Esophagus muscularis mucosa (tissue), 4 donors: ENCODE measurements at places on chromosomes 4 and X. TPM values are rescaled to one million over a fixed set of nuclear protein-coding genes. Genes with fewer than 3 reads are reported as not detected.

DNA sequence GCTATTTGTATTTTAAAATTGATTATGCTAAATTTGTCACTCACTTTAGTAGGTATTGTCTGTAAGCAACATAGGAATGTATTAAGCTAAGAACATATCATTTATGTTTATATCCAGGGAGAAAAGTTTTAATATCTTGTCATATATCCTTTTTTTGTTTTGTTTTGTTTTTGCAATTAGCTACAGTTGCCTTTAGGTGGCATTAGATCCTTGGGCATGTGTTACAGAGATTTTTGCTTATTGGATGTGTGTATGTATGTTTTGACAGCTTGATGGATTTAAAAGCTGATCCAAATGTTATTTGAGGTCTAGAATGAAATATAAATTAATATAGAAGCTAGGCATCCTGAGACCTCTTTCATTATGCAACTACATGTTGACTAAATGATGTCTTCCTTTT lies 36.1 kb upstream of the OTUD4 start:
- H3K4me3 ChIP-seq, result no peak overlapping the region
- no peak for DNase-seq
- no peaks in the 10 kb centered on the region for H3K27me3 ChIP-seq
- no peaks in the 10 kb centered on the region for H3K36me3 ChIP-seq

- DNase-seq, result no peak
- no peaks in the 10 kb centered on the region for H3K27me3 ChIP-seq
- H3K4me3 ChIP-seq, result no peak overlapping the region
- peaks cover 3% of the 10 kb centered on the region for H3K36me3 ChIP-seq
- no peaks in the 10 kb centered on the region for H3K4me1 ChIP-seq
Observed at GRCh38 chr4:168199260-168199957, 107.1 kb downstream of the ANXA10 start.

- H3K27ac ChIP-seq, result no peak overlapping the region
- DNase-seq, result no peak
- no peaks in the 10 kb centered on the region for H3K4me1 ChIP-seq
- H3K4me3 ChIP-seq, result no peak overlapping the region
- no peaks in the 10 kb centered on the region for H3K27me3 ChIP-seq
Observed at GRCh38 chrX:21255032-21255618, 119.1 kb upstream of the CNKSR2 start.

GRCh38 chr4:151857368-151857767 lies 96.6 kb upstream of the GATB start:
- no peaks in the 10 kb centered on the region for H3K36me3 ChIP-seq
- H3K27ac ChIP-seq, result no peak overlapping the region
- H3K4me1 ChIP-seq, result no peaks in the 10 kb centered on the region
- no peak for DNase-seq
- H3K4me3 ChIP-seq, result no peak overlapping the region

DNA sequence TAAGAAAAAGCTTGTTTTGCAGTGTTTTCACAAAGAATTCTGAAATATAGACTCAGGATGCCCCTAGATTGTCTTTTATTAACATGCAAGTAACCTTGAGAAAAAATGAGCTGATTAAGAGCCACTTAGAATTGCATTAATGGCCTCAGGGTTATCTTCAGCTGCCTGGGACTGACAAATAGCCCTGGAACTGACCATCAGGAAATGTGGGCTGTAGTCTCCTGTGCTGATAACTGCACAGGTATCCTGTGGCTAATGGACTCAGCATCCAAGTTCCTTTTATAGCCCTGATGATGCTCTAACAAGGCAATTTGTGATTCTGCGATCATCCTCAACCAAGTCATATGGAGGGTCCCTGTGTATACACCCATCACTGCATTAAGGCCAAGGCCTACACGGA lies 17.0 kb downstream of the CA5B start:
- no peak for DNase-seq
- H3K4me1 ChIP-seq, result peaks cover 22% of the 10 kb centered on the region
- no peaks in the 10 kb centered on the region for H3K27me3 ChIP-seq
- no peak overlapping the region for H3K27ac ChIP-seq
- no peaks in the 10 kb centered on the region for H3K36me3 ChIP-seq

DNA sequence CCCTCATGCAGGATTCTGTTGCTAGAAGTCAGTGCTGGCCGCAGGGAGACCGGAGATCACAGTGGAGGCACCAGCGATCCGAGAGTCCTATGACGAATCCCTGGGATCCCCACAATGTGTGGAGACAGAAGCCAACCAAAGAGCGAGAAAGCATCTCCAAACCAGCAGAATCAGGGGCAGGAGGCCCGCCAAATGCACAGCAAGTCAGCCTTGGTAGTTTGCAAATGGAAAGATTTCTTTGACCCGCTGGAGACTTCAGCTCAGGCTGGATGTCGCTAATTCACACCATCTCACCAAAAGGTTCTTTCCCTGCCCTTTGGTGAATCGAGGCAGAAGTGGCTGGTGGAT lies 505 bp upstream of the PKD2 start:
- DNase-seq, result no peak
- no peaks in the 10 kb centered on the region for H3K36me3 ChIP-seq
- peak overlapping the region; percentile 94 for H3K27ac ChIP-seq
- no peaks in the 10 kb centered on the region for H3K27me3 ChIP-seq
- H3K4me3 ChIP-seq, result peak overlapping the region; percentile 96
- H3K4me1 ChIP-seq, result peaks cover 53% of the 10 kb centered on the region

GRCh38 chr4:88858752-88859151 lies 161.1 kb upstream of the NAP1L5 start:
- H3K4me1 ChIP-seq, result peaks cover 13% of the 10 kb centered on the region
- H3K4me3 ChIP-seq, result no peak overlapping the region
- H3K36me3 ChIP-seq, result no peaks in the 10 kb centered on the region
- no peaks in the 10 kb centered on the region for H3K27me3 ChIP-seq

- no peak for DNase-seq
- no peaks in the 10 kb centered on the region for H3K4me1 ChIP-seq
- H3K4me3 ChIP-seq, result no peak overlapping the region
Observed at GRCh38 chrX:65741823-65742222, 74.4 kb downstream of the MSN start.

GRCh38 chr4:71185037-71185436 lies 153.8 kb upstream of the SLC4A4 start:
- H3K27me3 ChIP-seq, result no peaks in the 10 kb centered on the region
- no peak overlapping the region for H3K27ac ChIP-seq
- H3K4me1 ChIP-seq, result peaks cover 20% of the 10 kb centered on the region
- no peaks in the 10 kb centered on the region for H3K36me3 ChIP-seq
- no peak for DNase-seq

Gene RIPPLY1
- not detected for total RNA-seq

GRCh38 chr4:70734168-70734954 lies 12.6 kb downstream of the RUFY3 start:
- no peak for DNase-seq
- H3K4me3 ChIP-seq, result peak overlapping the region; percentile 45
- H3K27me3 ChIP-seq, result no peaks in the 10 kb centered on the region
- peaks cover 9% of the 10 kb centered on the region for H3K4me1 ChIP-seq
- peak overlapping the region; percentile 68 for H3K27ac ChIP-seq

- H3K27ac ChIP-seq, result no peak overlapping the region
- H3K27me3 ChIP-seq, result no peaks in the 10 kb centered on the region
- H3K4me1 ChIP-seq, result no peaks in the 10 kb centered on the region
- no peaks in the 10 kb centered on the region for H3K36me3 ChIP-seq
- DNase-seq, result no peak
Observed at GRCh38 chrX:141396536-141396935, 154.2 kb upstream of the SPANXC start.

DNA sequence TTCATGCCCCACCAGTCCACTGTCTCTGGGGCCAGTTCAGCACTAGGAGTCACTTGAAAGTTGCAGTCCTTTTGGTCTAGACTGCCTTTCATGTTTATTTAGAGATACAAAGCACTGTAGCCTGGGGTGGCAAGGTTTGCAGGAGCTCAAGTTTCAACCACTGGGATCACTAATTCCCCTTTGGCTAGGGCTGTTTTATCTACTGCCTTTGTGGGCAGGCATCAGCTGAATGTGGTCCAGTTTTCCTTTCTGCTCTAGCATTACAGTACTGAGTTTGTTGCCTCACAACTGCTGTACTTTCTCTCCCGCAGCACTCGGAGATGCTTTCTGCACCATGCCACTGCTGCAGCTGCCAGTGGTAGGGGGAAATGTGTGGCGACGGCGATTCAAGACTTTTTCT lies 222.3 kb upstream of the HDX start:
- no peak overlapping the region for H3K27ac ChIP-seq
- no peaks in the 10 kb centered on the region for H3K4me1 ChIP-seq
- H3K36me3 ChIP-seq, result no peaks in the 10 kb centered on the region

Gene CTAG2
- total RNA-seq, result not detected

GRCh38 chr4:63787326-63787725 lies 621.9 kb downstream of the TECRL start:
- no peaks in the 10 kb centered on the region for H3K36me3 ChIP-seq
- H3K4me3 ChIP-seq, result no peak overlapping the region
- DNase-seq, result no peak
- no peaks in the 10 kb centered on the region for H3K4me1 ChIP-seq
- H3K27ac ChIP-seq, result no peak overlapping the region
- no peaks in the 10 kb centered on the region for H3K27me3 ChIP-seq

DNA sequence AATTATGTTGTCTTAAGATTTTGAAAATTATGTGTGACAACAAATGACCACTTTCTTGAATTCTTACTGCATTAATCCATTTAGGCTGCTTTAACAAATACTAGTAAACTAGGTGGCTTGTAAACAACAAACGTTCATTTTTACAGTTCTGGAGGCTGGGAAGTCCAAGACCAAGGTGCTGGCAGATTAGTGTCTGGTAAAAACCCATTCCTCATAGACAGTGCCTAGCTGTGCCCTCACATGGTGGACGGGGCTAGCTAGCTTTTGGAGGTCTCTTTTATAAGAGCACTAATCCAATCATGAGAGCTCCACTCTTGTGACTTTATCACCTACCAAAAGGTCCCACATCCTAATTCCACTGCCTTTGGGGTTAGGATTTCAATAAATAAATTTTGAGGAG lies 425.8 kb downstream of the SPRY1 start:
- DNase-seq, result no peak
- no peak overlapping the region for H3K27ac ChIP-seq
- peaks cover 12% of the 10 kb centered on the region for H3K4me1 ChIP-seq
- H3K36me3 ChIP-seq, result no peaks in the 10 kb centered on the region
- H3K27me3 ChIP-seq, result no peaks in the 10 kb centered on the region

Gene TCEAL8
- 49.7 TPM for total RNA-seq

Gene EDNRA
- total RNA-seq, result 4.6 TPM

DNA sequence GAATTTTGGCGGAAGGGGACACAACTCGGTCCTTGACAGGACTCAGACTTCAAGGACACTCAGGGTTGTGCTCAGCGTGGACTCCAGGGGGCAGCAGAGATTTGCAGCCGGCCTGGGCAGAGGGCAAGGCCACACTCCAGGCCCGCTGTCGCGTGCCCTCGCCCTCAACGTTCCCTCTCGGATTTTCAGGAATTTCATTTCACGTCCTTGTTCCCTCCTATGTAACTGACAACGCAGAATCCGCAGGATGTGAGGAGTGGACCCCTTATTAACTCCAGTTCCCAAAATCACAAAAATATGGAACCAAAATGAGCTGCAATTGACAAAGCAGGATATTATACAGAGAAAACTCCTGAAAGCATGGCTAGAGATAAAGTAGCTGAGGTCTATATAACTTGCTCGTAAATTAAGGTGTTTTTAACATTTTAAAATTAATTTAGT lies 21.0 kb upstream of the DCTD start:
- H3K4me1 ChIP-seq, result peaks cover 6% of the 10 kb centered on the region
- H3K27ac ChIP-seq, result no peak overlapping the region
- no peaks in the 10 kb centered on the region for H3K36me3 ChIP-seq
- DNase-seq, result no peak
- no peaks in the 10 kb centered on the region for H3K27me3 ChIP-seq
- H3K4me3 ChIP-seq, result no peak overlapping the region

GRCh38 chr4:42512226-42512625 lies 114.9 kb downstream of the SHISA3 start:
- no peaks in the 10 kb centered on the region for H3K36me3 ChIP-seq
- H3K27ac ChIP-seq, result no peak overlapping the region
- no peak for DNase-seq
- H3K27me3 ChIP-seq, result no peaks in the 10 kb centered on the region
- H3K4me1 ChIP-seq, result no peaks in the 10 kb centered on the region

Gene DRP2
- total RNA-seq, result 0.80 TPM

- H3K27ac ChIP-seq, result no peak overlapping the region
- no peak for DNase-seq
- peaks cover 3% of the 10 kb centered on the region for H3K27me3 ChIP-seq
Observed at GRCh38 chrX:18422886-18423285, 2.5 kb upstream of the CDKL5 start.

Gene CNGA1
- total RNA-seq, result not detected

- H3K27me3 ChIP-seq, result no peaks in the 10 kb centered on the region
- H3K4me1 ChIP-seq, result no peaks in the 10 kb centered on the region
- no peaks in the 10 kb centered on the region for H3K36me3 ChIP-seq
- DNase-seq, result no peak
Observed at GRCh38 chr4:84110040-84110439, 389.1 kb downstream of the NKX6-1 start.

GRCh38 chr4:78584863-78585547 lies 33.4 kb downstream of the ANXA3 start:
- H3K36me3 ChIP-seq, result peaks cover 41% of the 10 kb centered on the region
- no peak overlapping the region for H3K4me3 ChIP-seq
- H3K27ac ChIP-seq, result no peak overlapping the region
- peaks cover 17% of the 10 kb centered on the region for H3K4me1 ChIP-seq

GRCh38 chr4:150581056-150581605 lies 820 bp upstream of the MAB21L2 start:
- no peak for DNase-seq
- peaks cover 22% of the 10 kb centered on the region for H3K4me1 ChIP-seq
- H3K4me3 ChIP-seq, result no peak overlapping the region
- no peaks in the 10 kb centered on the region for H3K36me3 ChIP-seq
- no peak overlapping the region for H3K27ac ChIP-seq

- no peaks in the 10 kb centered on the region for H3K27me3 ChIP-seq
- H3K27ac ChIP-seq, result peak overlapping the region; percentile 53
- no peak for DNase-seq
- H3K4me3 ChIP-seq, result no peak overlapping the region
- H3K4me1 ChIP-seq, result peaks cover 37% of the 10 kb centered on the region
Observed at GRCh38 chr4:2411786-2412510, 6.5 kb downstream of the ZFYVE28 start.

Gene TLR10
- total RNA-seq, result not detected

GRCh38 chr4:148116264-148116663 lies 325.9 kb downstream of the NR3C2 start:
- no peaks in the 10 kb centered on the region for H3K27me3 ChIP-seq
- DNase-seq, result no peak
- H3K4me1 ChIP-seq, result no peaks in the 10 kb centered on the region
- H3K27ac ChIP-seq, result no peak overlapping the region

- peaks cover 26% of the 10 kb centered on the region for H3K4me1 ChIP-seq
- no peaks in the 10 kb centered on the region for H3K36me3 ChIP-seq
- H3K27ac ChIP-seq, result no peak overlapping the region
- no peak for DNase-seq
- no peaks in the 10 kb centered on the region for H3K27me3 ChIP-seq
Observed at GRCh38 chr4:80305466-80305865, 30.1 kb upstream of the CFAP299 start.

- no peaks in the 10 kb centered on the region for H3K27me3 ChIP-seq
- no peaks in the 10 kb centered on the region for H3K36me3 ChIP-seq
- no peak overlapping the region for H3K4me3 ChIP-seq
- DNase-seq, result no peak
Observed at GRCh38 chrX:37409278-37409677, 60.1 kb downstream of the PRRG1 start.

DNA sequence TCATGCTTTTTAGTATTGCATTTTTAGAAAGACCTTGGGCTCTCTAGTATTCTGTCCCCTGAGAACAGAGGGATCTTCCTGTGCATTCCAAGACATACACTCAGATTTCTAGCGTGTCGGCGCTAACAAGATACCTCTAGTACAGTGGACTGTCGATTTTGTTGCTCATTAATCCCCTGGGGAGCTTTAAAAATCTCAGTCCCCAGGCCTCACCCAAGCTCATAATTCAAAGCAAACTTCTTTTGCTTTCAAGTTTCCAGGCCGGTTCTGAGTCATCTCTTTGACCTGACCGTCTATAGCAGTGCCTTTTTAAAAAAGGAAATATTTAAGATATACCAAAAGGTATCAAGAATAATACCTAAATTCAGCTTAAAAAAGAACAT lies 137.0 kb downstream of the AMMECR1 start:
- no peaks in the 10 kb centered on the region for H3K36me3 ChIP-seq
- no peak overlapping the region for H3K4me3 ChIP-seq
- no peaks in the 10 kb centered on the region for H3K27me3 ChIP-seq
